ENCODE measurements at places on chromosomes 6 and 20.

DNA sequence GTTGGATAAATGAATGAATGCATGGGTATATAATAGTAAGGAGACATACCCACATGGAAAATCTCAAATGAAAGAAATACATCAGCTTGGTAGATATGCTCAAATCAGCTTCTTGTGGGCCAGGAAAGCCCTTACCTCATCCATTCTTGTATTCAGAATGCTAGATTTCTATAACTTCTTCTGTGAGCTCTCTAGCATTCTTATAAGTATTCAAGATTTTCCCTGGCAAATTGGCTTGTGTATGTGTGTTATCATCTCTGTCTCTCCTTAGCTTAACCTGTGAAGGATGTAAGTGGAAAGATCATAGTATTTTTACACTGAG, 100.8 kb downstream of the OR2B2 start:
- DNase-seq = no peak

GRCh38 chr6:107971181-107971580, 13.2 kb upstream of the SEC63 start:
- DNase-seq = no peak

DNA sequence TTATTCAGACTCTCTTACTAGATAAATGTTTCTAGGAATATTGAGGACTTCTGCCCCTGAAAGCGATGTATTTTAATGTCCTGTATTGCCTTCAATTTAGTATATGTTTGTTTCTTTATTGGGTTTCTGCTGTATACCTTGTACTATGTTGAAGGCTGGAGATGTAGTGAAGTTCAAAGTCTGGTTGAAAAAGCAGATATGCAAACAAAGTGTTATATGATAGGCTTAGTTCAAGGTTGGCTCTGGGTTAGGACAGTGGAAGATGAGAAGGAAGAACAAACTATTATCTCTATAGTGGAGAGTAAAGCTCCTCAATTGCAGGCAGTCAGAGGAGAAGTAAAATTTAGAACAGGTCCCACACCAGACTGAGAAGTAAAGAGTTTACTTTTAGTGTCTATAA, 36.3 kb upstream of the ADGRG6 start:
- no peak for DNase-seq

- no peak for DNase-seq
Observed at GRCh38 chr6:103719545-103719944, 1140.2 kb downstream of the HACE1 start.

- no peak for DNase-seq
Observed at GRCh38 chr20:2403291-2404052, 22.8 kb downstream of the TGM6 start.

DNA sequence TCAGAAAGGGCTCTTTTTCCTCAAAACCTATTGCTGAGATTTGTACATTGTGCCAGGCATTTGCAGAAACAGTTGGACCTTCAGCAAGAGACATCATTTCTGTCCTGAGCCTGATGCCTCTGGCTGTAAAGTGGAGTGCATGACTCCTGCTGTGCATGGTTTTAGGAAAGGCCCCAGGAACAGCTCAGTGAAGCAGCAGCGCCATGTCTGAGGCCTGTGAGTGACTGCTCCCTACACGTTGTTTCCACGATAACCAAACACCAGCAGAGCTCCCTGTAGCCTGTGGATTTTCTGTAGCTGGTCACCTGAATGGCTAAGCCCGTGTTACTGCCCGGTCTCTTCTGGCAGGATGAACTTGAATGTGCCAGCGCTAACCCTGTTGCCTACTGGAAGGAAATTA, 232.5 kb downstream of the TFAP2C start:
- DNase-seq = no peak

DNA sequence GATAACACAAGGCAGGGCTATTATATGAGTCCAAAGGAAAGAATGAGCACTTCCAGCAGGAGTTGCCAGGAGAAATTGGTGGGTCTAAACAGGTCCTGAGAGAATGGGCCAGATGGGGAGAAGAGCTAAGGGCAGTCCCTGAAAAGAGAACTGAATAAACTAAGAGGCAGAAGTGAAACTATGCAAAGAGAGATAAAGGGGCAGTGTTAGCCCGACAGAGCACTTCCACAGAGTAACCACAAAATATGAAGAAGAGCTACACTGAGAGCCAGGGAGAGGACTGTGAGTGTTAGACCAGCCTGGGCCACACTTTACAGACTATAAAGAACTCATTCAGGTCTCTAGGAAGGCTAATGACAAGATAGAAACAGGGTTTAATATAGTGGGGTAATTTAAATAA, 43.8 kb downstream of the RALGAPA2 start:
- DNase-seq = no peak

GRCh38 chr20:2234598-2235191, 61.1 kb upstream of the TGM3 start:
- no peak for DNase-seq

DNA sequence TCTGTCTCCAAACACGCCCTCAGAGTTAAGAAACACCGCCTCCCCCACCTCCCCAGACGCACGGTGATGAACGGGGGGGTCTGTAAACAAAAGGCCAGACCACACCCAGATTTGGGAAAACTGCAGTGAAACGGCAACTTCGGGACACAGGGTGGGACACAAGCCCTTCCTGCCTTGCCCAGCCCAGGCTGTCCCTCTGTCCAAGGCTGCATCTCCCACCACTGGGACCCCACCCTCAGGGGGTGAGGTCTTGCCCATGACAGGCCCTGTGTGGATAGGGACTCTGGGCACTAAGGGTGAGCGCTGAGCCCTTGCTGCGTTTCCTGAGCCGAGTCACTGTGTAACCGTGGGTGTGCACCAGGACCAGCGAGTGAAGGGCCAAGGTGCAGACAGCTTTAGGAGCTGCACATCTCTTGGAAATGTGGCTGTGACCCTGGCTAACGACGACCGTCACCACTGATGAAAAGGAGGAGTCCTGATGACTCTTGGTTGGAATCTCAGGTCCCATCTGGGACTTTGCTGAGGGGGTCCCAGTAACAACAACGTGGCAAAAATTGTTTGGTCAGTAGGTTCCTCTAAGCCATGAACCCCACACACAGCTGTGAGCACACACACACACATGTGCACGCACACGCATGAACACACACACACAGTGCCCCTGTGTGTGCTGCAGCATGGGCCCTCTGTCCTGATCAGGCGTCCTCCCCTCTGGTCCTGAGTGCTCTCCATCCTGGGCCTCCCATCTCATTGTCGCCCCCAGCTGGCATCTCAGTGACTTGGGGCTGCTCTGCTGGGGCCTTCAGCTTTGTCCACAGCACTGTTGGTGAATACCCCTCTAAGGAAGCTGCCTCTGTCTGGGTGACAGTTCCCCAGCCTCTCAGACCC, 100.6 kb downstream of the RAMACL start:
- DNase-seq = no peak

DNA sequence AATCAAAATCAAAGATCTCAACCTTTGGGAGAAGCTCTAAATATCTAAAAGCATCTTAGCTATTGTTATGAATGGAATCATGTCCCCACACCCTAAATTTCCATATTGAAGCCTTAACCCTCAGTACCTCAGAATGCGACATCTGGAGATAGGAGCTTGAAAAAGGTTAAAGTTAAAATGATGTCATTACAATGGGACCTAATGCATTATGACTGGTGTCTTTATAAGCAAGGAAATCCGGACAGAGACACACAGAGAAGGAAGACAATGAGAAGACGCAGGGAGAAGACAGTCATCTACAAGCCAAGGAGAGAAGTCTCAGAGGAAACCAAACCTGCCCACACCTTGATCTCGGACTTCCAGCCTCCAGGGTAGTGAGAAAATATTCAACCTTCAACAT, 46.1 kb downstream of the KIF13A start:
- DNase-seq = no peak

DNA sequence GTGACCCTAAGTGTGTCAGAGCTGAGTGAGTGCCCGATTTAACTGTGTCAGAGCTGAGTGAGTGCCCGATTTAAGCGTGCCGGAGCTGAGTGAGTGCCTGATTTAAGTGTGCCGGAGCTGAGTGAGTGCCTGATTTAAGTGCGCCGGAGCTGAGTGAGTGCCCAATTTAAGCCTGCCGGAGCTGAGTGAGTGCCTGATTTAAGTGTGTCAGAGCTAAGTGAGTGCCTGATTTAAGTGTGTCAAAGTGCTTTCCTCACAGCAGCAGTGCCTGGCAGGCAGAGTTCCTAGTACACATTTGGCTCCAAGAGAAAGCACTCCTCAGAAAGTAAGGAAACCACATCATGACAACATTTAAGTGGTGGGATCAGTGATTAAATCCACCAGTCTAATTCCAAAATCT, 13.2 kb downstream of the SERAC1 start:
- DNase-seq = no peak

GRCh38 chr6:142045380-142046278, 87.1 kb upstream of the GJE1 start:
- no peak for DNase-seq

- DNase-seq = no peak
Observed at GRCh38 chr6:41155132-41155805, 1.1 kb upstream of the TREML1 start.

DNA sequence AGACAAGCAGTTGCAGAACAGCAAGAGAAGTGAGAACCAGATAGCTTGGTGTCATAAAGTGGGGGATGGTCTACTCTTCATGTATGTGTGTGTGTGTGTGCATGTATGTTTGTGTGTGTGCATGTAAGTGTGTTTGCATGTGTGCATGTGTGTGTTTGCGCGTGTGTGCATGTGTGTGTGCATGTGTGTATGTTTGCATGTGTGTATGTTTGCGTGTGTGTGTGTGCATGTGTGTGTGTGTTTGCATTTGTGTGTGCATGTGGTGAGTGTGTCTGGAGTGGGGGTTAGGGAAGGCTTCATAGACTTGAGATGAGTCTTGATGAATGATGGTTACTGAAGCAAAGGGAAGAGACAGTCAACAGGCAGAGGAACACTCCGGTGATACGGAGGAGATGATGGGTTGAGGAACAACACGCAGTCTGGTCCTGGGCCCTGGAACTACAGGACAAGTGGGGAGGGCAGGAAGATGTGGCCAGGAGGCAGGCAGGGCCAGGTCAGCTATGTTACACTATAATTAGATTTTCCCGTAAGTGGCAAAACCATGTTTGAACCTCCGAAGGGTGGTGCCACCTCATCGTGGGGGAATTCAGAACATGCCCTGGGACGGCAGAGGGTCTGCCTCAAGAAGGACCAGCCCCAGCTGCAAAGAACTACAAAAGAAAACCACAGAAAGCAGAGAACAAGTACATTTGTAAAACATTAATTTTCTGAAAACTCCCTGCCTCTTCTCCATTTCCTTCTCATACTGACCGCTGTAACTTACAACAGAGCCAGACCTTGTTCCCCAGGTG, 38.7 kb upstream of the PDE10A start:
- DNase-seq = no peak

DNA sequence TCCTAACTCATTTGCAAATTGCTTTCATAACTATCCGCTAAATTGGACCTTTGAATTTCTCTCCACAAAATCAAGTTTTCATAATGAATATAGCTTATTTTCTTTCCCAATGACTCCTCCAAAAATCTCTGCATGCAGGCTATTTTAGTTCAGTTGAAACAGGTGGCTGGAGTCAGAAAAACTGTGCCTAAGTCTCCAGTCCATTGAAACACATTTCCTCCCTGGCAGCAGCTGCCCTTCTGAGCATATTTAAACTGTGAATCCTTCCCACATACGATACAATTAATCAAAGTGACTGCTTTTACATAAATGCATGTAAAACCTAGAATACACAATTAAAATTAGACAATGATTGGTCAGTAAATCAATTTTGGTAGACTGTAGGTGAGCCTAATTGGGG, 344.6 kb upstream of the MARCKS start:
- no peak for DNase-seq

DNA sequence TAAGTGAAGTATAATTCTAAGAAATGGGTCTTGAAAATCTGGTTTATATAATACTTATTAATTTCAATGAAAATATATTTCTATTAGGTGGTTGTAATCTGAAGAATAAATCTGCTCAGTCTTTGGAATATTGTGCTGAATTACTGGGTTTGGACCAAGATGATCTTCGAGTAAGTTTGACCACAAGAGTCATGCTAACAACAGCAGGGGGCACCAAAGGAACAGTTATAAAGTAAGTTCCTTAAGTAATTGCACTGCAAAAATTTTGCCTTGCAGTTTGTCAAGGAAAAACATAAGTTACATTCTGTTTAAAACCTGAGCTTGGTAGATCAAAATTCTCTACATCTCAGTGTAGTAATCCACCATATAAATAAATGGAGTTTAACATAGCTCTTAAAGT, 106.0 kb downstream of the MYO6 start:
- no peak for DNase-seq

GRCh38 chr6:121925534-121926255, 473.8 kb upstream of the HSF2 start:
- DNase-seq = no peak

DNA sequence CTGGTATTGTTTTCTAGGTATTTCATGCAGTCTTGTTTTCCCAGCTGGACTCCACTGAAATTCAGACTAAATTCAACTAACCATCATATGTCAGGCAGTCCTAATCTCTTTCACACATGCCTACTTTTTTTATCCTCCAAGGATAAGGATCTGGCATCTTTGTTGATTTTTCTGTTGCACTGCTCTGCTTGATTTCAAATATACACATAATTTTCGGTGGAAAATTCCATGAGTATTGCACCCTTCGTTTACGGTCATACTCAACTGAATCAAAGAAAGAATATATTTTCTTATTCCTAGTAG, 64.8 kb upstream of the UNC93A start:
- DNase-seq = no peak

DNA sequence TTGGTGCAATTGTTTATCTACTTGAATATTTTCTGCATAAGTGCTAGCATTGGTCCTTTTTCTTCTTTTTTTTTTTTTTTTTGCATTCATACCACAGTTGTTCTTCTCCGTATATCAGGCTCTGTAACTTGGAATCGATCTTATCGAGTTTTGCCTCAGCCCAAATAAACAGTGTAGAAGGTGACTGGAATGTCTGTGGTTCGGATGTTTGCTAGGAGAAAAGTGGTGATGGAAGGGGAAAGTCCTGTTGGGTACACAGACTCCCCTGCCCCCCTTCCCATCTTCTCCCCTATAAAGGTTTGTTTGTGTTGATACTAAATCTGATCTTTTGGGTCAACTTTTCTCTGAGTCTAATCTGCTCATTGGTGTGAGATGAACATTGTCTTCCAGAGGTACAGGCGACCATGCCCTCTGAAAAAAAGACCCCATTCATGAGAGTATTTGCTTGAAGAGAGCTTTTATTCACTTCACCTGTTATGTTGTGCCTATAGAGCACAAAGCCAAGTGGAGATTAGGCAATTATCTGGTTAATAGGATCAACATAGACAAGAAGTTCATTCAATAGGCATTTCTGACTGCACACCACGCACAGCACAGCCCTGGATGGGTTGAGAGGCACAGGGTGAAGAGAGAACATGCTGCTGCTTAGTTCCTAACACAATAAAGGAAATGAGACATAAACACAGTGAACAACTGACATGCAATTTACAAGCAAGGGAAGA, 620.0 kb downstream of the PKHD1 start:
- no peak for DNase-seq

GRCh38 chr6:136685540-136686108, 106.7 kb downstream of the MAP3K5 start:
- no peak for DNase-seq

- DNase-seq = no peak
Observed at GRCh38 chr6:138948546-138949179, 39.4 kb downstream of the REPS1 start.

- DNase-seq = no peak
Observed at GRCh38 chr6:17311595-17312311, 30.6 kb downstream of the RBM24 start.

- DNase-seq = no peak
Observed at GRCh38 chr6:51398793-51399192, 580.1 kb downstream of the TFAP2B start.
